CD4-positive, alpha-beta T cell treated with Interleukin-21 for 1 hour (primary cell): ENCODE measurements at places on chromosomes 6 and 20.
A peak's percentile ranks its signal among the peaks of the same experiment; 100 is the strongest.

- no peak for DNase-seq
These were observed 230.7 kb upstream of the MARCKS start for GRCh38 chr6:113626475-113626874.

GRCh38 chr6:87341899-87342298, 2.7 kb upstream of the C6orf163 start:
- DNase-seq, result no peak

- no peak for DNase-seq
These were observed 371.0 kb downstream of the TENT5A start for GRCh38 chr6:81381382-81381916.

GRCh38 chr6:35663447-35664235, 25.1 kb downstream of the FKBP5 start:
- DNase-seq, result peak; percentile 23

GRCh38 chr20:47847884-47848485, 62.7 kb upstream of the SULF2 start:
- no peak for DNase-seq

- DNase-seq, result no peak
These were observed 4.5 kb upstream of the SIRPA start for GRCh38 chr20:1890469-1891262.

DNA sequence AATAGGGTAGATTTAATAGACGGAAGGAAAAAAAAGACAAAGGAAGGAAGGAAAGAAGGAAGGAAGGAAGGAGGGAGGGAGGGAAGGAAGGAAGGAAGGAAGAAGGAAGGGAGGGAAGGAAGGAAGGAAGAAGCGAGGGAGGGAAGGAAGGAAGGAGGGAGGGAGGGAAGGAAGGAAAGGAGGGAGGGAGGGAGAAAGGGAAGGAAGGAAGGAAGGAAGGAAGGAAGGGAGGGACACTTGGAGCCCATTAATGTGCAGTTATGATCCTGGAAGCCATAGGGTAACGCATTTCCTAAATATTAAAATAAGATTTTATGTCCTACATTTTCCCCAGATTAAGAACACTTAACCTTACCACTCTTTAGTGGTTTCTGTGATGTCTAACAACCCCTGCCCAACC, 465.7 kb downstream of the ADGRB3 start:
- DNase-seq, result no peak

DNA sequence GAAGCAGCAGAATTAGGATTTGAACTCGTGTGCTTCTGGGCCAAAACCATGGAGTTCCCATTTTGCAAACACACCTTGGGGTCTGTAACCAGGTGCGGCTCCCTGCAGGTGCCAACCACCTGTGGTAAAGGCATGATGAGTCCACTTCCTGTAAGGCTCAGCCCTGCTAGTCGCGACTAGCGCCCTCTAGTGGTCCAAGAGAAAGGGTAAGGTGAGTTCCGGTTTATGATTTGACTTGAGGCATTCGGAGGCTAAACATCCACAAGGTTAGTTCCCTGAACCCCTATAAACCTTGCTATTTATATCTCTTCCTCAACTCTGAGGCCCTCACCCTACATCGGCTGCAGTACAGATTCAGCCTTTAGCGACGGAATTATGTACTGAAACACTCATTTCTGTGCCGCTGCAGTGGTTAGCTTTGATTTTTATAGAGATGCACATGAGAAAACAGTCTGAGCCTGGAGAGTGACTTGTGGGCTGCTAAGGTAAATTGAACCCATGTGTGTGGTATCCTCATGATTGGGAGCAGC, 173.4 kb downstream of the PLCB1 start:
- peak; percentile 82 for DNase-seq

- DNase-seq, result no peak
These were observed 6.5 kb upstream of the CAPN11 start for GRCh38 chr6:44152109-44152461.

DNA sequence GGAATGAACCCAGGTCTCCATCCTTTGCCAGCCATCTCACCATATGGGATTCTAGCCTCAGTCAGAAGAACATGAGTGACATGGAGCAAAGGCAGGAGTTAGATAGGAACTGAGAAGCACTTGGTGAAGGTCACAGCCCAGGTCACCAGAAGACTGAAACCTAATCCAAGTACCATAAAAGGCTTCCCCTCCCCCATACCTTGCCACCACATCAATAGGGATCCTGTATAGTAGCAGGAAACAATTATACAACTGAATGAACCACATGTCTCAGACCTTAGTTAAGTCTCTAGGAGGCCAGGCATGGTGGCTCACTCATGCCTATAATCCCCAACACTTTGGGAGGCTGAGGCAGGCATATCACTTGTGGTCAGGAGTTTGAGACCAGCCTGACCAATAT, 49.6 kb downstream of the KIZ start:
- DNase-seq, result peak; percentile 6

DNA sequence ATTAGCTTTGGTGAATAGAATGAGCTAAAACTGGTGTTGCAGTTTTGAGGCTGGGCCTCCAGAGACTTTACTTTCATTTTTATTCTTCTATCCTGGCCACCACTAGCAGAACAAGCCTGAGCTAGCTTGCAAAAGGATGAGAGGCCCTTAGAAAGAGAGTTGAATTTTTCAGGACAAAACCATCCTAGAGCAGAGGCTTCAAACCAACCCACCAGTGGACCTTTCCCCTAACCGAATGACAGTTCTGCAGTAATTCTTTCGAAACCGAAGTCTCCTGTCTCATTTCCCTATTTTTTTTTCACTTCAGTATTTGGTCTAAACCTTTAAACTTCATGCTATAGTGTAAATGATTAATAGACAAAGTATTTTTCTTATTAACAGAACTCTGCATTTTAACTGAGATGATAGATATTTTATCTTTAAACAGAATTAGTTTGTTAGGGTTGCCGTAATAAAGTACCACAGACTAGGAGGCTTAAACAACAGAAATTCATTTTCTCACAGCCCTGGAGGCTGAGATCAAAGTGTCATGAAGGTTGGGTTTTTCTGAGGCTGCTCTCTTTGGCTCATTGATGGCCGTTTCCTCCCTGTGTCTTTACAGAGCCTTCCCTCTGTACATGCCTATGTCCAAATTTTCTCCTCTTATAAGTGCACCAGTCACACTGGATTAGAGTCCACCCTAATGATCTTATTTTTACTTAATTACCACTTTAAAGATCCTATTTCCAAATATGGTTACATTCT, 80.6 kb upstream of the PAK5 start:
- DNase-seq, result no peak

DNA sequence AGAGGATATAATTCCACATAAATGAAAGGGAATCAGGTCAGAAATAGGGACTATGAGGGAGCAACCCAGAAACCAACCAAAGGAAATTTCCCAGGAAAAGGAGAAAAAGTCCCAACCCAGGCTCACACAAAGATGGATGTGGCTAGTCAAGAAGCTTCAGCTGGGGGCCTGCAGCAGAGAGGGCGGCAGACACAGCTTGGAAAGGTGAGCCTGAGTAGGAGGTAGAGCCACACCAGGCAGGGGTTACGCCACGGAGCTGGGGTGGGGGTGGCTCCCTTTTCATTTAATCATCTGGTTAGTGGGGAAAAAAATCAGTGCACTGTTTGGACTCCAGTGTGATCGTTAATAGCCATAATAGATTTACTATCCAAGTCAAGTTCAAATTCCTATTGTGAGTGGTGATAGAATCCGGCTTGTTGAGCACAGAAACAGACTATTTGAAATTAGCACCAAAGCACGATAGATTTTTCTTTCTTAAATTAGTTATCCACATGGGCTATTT, 220.6 kb downstream of the TPBG start:
- DNase-seq, result no peak

DNA sequence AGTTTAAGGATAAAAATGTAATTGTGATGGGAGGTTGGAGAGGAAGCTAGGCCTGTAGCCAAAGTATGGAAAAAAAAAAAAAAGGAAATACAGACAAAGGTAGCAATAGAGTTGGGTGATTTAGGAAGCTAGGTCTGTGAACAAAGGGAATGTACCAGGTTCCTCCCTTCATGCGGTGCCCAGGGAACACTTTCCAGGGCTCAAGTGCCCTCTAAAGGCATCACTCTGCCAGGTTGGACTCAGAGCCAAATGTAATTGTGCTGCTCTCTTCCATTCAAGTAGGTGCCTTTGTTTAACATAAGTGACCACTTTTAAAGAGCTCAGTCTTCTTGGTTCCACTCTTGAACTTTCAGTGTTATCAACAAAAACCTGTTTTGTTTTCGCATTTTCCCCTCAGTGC, 159.7 kb upstream of the AHI1 start:
- no peak for DNase-seq

DNA sequence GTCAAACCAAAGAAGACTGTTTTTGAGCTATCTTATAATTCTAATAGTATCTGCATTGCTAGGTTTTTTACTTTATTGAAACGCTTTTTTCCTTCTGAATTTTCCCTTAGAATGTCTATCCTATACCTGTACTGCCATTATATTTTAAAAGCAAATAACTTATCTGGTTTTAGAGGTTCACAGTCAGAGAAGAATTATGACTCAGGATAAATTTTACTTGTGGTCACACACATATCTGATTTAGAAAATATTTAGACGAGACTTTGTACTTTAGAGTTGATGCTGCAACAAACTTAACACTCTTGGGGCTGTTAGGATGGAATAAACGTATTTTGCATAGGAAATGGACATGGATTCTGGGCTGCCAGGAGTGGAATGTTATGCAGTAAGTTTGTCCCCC, 33.0 kb downstream of the LMBRD1 start:
- DNase-seq, result no peak

DNA sequence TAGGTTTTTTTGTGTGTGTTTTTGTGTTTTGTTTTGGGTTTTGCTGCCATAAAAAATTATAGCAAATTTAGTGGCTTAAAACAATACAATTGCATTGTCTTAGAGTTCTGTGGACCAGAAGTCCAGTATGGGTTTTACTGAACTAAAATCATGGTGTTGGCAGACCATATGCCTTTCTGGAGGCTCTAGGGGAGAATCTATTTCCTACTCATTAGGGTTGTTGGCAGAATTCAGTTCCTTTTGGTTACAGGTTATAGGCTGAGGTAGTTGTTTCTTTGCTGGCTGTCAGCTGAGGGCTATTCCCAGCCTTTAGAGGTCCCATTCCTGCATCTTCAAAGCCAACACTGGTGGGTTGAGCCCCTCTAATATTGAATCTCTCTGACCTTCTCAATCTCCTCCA, 181.3 kb downstream of the IBTK start:
- DNase-seq, result no peak

DNA sequence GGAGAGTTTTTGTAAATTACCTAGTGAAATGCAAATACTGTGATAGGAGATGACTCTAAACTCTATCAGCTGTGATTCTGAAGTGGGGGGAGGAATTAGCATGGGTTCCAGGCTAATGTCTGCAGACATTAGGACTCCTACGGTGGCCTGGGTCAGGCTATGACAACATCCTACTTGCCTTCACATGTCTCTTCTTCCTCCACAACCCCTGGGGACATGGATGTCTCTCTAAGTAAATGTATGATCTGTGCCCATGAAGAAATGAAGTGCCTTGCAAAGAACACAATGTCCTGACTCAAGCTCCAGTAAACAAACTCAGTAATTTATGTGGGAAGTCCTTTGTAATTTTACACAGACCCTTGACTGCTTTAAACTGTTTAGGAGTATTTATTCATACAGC, 165.8 kb upstream of the EEF1E1 start:
- DNase-seq, result no peak

GRCh38 chr6:125129354-125129753, 24.2 kb upstream of the TPD52L1 start:
- DNase-seq, result no peak

DNA sequence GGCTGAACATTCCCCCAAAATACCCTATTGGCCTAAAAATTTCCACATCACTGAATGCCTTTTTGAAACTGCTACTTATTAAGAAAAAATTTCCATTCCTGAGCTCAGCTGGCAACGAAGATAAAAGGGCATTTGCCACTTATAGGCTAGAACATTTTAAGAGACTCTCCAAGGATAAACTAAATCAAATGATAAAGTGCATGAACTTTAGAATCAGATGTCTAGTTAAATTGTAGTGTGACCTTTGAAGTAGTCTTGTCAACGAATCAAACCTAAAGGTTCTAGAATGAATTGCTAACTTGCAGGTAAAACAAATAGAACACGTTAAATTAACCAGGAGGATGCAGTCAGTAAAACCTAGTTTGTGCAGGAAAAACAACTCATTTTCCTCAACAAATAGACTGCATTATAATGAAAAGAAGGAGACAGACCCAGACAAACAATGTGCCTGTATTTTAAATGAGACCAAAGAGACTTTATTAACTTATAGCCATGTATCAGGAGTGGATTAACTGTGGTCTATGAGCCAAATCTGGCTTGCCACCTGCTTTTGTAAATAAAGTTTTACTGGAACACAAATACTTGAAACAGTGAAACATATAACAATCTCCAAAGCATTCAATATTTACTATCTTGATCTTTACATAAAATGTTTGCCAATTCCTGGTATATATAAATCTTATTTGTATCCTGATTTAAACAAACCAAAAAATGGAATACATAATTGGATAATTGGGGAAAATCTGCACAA, 184.4 kb downstream of the MEI4 start:
- no peak for DNase-seq

DNA sequence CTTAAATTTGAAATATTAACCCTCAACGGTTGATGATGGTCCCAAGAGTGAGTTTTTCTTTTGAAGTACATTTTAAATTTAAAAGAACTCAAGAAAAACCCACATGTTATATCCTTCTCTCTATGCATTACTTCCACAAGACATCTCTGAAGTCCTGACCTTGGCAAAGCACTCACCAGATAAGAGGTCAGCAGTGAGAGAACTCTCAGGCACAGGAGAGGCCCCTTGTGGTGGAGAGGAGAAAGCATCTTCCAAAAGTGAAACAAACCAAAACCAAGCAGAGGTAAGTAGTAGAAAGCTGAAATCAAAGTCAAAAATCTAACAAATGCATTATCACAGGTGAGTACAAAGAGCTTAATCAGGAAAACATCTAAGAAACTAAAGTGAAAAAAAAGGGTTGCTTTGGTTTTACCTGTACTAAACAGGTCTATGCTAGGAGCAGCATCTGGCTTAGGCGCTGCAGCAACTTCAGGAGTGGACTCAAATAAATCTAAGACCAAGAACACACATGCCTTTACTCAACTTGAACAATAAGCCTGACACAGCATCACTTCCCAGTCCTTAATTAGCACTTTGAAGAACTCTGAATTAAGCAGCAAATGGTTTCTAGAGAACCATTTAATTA, 80.5 kb downstream of the PRSS35 start:
- DNase-seq, result no peak

- DNase-seq, result no peak
These were observed 1.6 kb downstream of the PPARD start for GRCh38 chr6:35343835-35344550.

- no peak for DNase-seq
These were observed 23.6 kb upstream of the FANCE start for GRCh38 chr6:35428421-35429149.
